ENCODE measurements at places on chromosomes 7 and 10.

DNA sequence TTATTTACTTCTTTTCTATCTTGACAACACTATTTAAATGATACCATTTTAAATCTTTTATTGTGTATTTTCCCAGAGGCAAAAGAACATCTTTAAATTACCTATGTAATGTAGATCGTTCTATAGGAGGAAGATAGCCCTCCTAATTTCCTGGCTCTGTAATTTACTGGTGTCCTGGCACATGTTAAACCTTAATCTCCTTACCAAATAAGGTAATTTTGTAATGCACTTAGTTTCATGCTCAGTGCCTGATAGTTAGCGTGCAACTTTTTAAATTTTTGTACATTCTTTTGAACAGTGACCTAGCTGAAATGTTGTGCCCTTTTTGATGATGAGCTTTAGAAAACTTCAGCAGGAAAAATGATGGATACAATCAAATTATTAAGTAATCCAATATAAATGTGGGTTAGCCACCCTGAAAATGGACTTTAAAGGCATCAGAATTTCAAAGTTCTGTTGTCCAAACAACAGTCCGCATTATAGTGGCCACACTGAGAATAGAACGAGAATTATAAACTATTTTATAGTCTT lies 81.4 kb downstream of the ABCB5 start:
- no peak for DNase-seq

DNA sequence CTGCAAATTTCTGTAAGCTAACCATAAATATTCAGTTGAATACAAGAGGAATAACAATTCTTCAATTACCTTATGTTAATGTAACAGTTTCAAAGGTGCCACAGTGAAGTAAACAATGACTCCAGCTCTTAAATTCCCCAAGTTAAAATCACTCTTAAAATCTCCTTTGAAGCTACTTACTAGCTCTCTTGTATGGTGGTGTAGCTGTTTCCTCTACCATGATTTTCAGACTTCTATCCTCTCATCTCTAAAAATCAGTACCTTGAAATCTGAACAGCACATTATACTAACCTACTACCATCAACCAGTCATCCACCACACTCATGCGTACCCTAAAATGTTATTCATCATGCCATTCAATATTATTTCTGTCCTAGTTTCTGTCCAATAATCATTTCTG lies 29.6 kb downstream of the JMJD1C start:
- no peak for DNase-seq

DNA sequence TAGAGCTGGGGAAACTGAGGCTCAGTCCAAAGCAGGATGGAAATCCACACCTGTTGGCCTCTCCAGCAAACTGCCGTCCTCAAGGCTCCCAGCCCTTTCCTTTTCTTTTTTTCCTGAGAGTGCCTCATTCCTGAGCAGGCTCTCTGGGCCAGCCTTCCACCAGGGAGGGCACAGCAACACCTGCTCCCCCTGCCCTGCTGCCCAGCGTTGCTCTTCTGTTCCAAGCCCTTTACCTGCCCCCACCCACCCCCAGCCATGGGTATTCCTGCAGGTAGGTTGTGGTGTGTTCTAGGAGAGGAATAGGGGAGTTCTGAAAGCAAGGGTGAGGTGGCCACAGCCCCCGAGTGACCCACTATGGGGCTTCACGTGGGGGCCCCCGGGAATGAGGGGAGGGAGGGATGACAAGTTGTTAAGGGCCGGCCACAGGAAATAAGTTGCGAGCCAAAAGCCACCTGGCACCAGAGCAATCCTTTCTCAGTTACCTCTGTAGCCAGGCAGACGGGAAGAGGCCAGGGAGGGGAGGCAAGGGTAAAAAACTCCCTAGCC lies 19.3 kb downstream of the VSIR start:
- no peak for DNase-seq

DNA sequence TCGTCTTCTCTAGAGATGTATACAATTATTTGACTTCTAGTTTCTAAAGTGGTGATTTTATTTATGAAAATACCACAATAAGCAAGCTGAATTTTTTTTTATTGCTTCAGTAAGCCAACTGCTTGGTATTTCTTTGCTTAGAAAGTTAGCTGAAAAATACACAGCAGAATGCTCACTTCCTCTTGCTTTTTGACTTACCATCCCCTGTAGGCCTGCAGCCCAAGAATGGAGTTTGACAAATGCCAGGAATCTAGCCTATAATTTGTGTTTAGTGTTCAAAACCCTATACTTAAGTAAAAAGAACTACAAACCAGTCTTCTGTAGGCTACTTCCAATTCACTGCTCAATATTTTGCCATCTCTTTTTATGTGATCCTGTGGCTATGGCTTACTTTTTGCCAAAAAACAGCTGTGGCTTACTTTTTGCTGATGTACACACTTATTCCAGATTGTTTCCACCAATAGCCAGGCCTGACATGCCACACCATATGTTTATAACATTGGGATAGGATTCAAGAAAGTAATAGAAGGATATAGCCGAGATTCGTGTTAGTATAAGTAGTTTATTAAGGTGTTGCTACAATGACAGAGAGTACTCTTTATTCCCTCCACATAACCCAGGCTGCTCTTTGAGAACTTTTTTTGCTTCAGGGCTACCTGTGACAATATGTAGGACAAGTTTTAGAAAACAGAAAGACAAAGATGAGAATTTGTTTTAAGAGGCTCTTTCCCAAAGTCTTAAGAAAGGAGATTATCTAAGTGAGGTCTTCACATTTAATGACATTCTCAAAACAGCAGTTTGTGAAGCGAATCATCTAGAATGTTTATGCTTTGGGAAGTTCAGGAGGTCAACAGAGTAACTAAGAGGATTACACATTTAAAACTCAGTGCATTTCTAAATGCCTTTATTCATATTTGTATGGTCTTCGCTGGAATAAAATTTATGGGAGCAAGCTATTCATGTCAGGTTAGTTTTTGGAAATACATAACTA lies 263.9 kb upstream of the FZD1 start:
- DNase-seq: no peak

DNA sequence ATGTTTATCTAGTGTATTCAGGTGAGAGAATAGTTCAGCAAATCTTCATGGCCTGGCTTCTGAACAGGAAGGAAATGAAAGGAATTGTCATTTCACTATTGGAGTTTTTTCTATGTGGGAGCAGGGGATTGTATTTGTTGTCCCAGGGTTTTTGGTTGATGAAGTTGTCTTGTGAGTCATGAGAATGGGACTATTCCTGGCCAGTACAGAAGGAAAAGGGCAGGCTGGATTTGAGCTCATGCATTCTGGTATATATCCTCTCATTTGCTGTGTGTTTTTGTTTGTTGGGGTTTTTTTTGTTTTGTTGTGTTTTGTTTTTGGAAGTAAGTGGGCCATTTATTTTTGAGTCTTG lies 101.2 kb upstream of the MKLN1 start:
- DNase-seq: no peak

GRCh38 chr7:518630-519483 lies 789 bp downstream of the PDGFA start:
- no peak for DNase-seq

DNA sequence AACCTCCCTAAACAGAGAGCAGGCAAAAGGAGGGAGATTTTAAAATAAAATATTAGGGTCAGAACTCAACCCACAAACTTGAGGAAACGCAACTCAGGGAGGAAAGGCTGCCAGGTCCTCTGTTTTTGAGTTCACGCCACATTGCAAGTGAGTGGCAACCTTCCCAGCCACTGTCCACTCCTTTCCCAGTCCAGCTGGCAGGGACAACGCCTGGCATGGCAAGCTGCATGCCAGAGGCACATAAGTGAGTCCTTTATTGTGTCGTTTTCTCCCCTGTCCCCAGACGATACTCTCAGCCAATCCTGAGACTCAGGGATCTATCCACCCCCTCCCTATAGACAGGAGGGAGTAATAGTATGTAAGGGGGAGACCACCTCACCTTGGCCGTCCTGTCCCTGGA lies 22.4 kb downstream of the FBXW4 start:
- DNase-seq: no peak

DNA sequence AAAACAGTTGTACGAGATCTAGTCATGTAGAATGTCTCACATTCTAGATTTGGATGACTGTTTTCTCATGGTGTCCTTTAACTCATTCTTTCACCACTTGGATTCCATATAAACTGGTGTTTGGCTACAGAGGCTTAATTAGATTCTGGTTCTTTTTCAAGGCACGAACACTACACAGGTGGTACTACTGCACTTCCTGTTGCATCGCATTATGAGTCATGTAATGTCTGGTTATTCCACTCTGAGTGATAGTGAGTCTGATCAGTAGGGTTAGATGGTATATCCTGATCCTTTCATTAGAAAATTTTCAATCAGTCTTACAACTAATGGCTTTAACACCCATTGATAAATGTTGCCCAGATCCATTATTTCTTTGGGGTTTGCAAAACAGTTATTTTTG lies 11.2 kb upstream of the AKAP9 start:
- DNase-seq: no peak

- no peak for DNase-seq
Observed at GRCh38 chr7:13307040-13307439, 619.6 kb downstream of the ARL4A start.

DNA sequence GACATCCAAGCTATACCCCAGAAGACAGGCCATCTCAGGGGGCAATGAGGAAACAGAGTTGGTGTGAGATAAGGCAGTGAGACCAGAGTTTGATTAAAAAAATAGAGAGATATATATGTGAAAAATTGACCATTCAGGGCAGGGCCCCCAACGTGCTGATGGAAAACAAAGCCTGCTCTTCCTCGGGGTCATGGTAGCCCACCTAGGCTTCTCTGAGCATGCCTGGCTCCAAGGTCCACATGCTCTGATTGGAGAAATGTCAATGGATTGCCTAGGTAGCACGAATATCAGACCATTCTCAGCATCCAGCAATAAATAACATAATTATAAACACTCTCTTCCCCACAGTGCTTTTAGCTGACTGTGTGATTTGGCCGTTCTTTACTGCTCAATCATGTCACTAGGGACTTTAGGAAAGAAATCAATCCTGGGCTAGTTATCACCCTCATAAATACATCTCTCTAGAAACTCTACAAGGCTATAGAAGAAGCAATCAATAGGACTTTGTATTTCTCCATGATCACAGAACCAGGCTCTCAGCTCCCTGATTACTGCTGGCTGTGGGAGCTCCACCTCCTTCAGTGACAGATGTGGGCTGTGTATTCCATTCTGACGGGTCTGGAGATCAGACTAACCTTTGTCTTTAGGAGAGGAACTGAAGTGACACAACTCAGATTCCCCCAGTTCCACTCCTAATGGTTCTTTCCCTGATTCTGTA lies 766.4 kb downstream of the GRID1 start:
- DNase-seq: no peak

- DNase-seq: no peak
Observed at GRCh38 chr7:45048748-45049147, 40.0 kb downstream of the NACAD start.

DNA sequence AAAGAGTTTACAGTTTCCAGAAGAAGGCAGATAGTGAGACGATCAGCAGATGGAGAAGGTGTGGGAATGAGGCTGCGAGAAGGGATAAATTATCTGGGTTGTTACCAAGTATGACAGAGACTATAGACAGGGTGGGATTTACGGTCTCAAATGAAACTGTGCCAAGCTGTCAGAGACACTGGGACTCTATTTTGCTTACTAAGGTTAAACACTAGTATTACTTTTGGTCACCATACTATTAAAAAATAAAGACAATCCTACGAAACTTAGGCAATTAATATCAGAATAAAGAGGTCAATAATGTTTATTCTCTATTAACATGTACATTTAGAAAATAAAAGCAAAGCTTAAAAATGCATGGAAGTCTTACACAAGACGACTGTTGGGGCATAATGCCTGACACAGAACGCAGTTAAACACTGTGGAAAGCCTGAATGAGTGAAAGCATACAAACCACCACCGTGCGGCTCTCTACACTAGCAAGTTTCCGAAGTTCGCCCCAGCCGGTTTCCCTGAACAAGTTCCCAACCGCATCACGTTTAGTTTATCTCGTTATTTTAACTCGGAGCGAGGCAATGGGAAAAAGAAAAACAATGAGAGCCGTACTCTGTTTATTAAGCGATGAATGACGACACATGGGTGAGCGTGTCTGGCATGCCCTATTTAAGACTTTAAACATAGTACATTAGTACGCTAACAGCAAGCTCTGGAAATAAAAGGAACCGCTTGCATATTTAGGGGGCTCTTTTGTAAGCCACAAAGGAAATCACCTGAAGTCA lies 909 bp upstream of the CC2D2B start:
- DNase-seq: no peak

DNA sequence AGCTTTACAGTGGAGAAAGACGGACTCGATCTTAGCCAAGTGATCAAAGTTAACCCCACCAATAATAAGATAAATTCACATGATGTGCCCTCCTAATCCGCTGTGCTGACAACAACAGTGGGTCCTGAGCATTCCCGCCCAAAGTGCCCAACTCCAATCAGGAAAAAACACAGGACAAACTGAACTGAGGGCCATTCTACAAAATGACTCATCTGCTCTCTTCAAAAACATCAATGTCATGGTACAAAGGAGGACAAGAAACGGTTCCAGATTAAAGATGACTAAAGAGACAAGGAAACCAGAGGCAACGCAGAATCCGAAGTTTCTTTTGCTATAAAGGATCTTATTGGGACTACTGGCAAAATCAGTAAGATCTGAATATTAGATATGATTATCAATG lies 79.4 kb downstream of the CTBP2 start:
- DNase-seq: no peak

DNA sequence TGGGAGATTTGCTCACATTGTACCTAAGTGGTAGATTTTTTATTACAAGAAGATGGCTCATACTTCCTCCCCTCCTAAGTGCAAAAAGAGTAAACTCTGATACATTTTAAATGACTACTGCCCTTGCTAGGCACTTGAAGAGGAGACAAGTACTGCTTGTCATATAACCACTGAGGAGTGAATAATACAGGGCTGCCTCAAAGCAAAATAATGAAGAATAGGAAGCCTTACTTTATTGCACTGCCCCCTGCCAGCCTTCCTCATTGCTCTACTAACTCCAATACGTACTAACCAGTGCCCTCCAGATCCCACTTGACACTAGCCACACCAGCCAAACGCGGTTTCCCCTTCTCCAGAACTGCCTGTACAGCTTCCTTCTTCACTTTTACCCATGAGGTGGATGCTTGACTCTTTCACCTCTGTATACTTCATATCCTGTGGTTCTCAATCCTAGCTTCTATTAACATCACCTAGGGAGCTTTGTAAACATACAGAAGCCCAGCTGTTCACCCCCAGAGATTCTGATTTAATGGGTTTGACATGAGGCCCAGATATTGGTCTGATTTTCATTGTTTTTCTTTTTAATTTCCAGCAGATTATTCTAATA lies 11.7 kb upstream of the MTERF1 start:
- no peak for DNase-seq

- no peak for DNase-seq
Observed at GRCh38 chr7:127409629-127410028, 17.1 kb upstream of the ZNF800 start.

GRCh38 chr7:129438839-129439651 lies 4.8 kb downstream of the STRIP2 start:
- DNase-seq: no peak

- DNase-seq: no peak
Observed at GRCh38 chr10:120656107-120656506, 195.1 kb upstream of the WDR11 start.

- DNase-seq: no peak
Observed at GRCh38 chr10:45447416-45447815, 73.4 kb downstream of the ALOX5 start.
